ENCODE measurements at places on chromosomes 11 and 22.

DNA sequence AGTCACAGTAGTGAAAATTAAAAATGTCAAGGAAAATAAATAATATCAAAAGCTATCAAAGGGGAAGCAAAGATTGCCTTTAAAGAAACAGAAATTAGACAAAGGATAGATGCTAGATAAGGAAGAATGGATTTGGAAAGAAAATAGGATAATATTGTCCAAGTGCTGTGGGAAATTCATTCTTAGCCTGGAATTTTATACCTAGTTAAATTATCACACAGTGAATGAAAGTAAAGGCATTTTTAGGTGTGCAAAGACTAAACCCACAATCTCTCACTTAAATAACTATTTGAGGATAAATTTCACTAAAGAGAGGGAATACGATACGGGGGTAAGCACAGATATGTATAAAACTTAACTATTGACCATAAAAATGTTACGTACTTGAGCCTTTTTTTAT, 511.1 kb downstream of the TMEM135 start:
- no peak for DNase-seq

GRCh38 chr22:32536352-32536751, 61.7 kb downstream of the FBXO7 start:
- no peak for DNase-seq

GRCh38 chr11:13434247-13435205, 28.5 kb downstream of the BTBD10 start:
- DNase-seq, result no peak

DNA sequence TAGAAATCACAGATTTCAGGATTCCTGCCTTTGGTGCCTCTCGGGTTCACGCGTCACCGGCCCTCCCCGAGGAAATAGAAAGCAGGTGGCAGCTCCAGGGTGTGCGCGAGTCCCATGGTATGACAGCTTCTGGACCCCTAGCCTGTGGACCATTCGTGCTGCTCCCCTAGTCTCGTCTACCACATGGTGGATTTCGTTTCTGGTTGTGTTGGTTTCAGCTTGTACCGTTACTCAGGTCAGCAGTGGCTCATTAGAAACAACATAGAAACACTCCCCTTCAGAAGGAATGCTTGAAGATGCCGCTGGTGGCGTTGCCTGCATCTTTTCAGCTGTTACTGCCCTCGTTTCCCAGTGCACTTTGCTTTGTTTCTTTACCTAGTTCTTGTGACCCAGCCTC, 700 bp downstream of the TTC17 start:
- peak; percentile 13 for DNase-seq

DNA sequence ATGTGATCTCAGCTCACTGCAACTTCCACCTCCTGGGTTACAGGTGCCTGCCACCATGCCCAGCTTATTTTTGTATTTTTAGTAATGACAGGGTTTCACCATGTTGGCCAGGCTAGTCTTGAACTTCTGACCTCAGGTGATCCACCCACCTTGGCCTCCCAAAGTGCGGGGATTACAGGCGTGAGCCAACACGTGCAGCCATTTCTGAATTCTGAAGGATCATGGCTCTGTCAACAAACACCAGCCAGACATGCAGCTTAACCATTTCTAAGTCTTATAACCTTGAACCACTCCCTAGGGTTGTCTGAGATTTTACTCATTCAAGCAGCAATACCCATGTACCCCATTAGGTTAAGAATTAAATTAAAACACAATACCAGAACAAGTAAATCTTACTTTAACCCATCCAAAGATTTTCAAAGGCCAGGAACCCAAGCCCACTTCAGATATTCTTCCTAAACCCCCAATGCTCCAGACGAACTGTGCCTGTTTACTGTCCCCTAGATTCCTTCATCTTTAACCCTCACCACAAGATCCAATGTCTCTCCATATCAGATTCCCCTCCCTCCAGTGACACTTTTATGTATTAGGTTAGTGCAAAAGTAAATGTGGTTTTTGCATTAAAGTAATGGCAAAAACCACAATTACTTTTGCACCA, 4.0 kb downstream of the RPS13 start:
- DNase-seq, result no peak

- no peak for DNase-seq
Measured at GRCh38 chr11:47375020-47375419, 3.3 kb downstream of the SPI1 start.

- no peak for DNase-seq
Measured at GRCh38 chr11:111819161-111819828, 52.1 kb downstream of the ALG9 start.

DNA sequence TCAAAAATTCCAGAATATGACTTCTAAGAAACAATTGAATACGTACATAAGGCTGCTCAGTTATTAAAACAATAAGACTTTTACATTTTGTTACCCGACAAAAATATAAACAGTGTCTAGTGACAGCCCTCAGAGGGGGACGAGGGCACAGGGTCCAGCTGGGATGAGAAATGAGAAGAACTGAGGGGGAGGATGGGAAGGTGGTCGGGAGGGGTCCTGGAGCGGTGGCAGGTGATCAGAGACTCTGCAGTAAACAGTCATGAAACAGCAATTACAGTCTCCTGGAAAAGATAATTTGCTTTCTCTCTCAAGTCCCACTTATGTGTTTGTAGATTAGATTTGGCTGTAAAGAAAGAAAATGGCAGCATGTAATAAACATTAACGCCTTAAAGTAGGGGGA, 56.0 kb downstream of the PACSIN2 start:
- DNase-seq, result no peak

DNA sequence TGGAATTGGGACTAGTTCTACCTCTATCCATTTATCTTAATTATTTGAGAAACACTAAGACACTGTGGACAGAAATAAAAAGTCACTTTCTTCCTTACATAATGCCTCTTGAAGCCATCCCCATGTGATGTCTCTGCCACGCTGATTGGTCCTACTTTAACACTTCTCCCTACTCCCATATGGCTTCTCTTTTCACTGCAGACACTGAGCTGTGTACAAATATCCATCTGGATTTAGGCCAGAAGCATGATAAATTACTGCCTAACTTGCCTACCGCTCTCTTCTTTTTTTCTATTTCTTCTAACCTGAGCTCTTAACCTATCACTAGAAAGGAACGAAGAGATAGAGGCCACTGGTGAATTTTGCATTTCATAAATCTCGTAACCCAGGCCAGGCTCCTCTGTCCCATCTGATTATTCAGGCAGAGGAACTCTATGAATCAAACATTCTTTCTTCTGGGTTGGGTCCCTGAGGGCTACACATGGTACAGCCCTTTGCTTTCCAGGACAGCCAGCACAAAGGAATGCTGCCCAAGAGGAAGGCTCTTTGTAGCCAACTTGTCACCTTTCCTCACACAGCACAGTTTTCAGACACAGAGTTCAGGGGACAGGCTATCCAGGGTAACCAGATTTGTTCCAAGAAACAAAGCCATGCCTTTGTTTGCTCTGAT, 878.5 kb upstream of the LRRC4C start:
- no peak for DNase-seq

- DNase-seq, result no peak
Measured at GRCh38 chr11:119121811-119122124, 388 bp downstream of the HINFP start.

- no peak for DNase-seq
Measured at GRCh38 chr11:111635706-111636045, 33.4 kb downstream of the SIK2 start.

DNA sequence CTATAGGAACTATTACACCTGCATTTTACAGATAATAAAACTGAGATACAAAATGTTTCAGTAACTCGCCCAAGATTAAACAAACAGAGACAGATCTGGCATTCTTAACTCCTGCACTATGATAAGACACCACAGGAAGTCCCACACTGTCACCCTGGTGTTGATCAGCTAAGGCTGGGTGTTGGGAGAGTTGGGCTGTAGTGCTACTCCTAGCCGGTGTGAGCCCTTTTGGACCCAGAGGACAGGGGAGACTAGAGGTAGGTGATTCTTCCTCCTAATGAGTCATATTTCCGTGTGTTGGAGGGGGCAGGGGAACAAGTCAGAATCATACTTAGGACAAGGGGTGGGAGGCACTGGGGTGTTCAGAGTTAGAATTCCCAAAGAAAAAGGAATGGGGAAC, 353.2 kb upstream of the TENM4 start:
- DNase-seq, result no peak

- DNase-seq, result no peak
Measured at GRCh38 chr11:74205181-74205580, 34.1 kb downstream of the PPME1 start.

GRCh38 chr11:117392001-117392690, 64.5 kb downstream of the CEP164 start:
- DNase-seq, result no peak

DNA sequence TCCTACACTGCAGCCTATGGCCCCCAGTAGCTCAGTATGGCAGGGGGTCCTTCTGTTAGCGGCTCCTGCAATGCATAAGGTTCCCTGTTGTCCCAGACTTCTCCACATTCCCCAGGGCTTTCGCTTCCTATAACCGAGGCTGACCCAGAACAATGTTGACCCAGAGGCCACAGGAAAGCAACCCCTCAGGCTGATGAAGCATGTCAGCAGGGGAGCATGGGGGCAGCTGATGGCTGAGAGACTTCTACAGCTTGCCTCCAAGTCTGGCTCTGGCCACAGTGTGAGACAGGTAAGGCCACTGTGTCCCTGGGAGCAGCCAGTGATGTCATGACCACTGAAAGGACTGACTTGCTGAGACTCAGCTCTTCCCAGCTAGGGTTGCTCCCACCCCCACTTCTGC, 12.5 kb upstream of the PPFIBP2 start:
- DNase-seq, result no peak

- no peak for DNase-seq
Measured at GRCh38 chr11:115476463-115477286, 27.5 kb downstream of the CADM1 start.

DNA sequence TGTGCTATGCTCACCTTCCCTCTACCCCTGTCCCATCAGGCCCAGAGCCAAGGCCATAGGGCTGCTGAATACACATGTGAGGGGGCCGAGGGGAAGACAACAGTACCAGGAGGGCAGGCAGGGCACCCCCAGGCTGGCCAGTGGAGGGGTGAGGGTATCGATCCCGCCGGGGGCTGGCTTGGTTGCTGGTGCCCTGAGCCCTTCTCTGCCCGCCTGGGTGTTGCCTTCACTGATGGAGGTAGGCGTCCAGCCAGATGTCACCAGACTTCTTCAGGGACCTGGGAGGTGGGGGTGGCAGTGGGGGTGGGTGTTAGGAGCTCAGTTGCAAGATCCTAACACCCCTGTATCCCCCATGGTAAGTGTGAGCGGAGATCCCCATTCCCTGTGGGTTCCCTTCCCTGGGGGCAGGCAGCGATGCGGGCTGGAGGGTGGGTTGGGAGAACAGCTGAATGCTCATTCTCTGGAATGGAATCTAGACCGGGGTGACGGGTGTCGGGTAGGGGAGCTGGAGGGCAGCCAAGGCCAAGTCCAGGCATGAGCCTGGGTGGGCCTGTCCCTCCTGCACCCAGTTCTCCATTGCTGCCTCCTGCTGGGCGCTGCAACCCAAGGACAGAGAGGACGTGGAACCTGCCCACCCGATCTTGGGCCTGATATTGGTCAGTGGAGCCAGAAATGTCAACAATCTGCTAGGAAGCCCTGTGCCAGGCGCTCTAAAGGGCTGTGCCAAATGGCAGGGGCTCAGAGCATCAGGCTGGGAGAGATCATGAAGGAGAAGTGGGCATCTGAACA, 17.6 kb downstream of the FADS3 start:
- DNase-seq, result no peak

- DNase-seq, result no peak
Measured at GRCh38 chr11:77060234-77060633, 6.5 kb upstream of the CAPN5 start.

- no peak for DNase-seq
Measured at GRCh38 chr11:20875889-20876288, 206.5 kb downstream of the NELL1 start.

DNA sequence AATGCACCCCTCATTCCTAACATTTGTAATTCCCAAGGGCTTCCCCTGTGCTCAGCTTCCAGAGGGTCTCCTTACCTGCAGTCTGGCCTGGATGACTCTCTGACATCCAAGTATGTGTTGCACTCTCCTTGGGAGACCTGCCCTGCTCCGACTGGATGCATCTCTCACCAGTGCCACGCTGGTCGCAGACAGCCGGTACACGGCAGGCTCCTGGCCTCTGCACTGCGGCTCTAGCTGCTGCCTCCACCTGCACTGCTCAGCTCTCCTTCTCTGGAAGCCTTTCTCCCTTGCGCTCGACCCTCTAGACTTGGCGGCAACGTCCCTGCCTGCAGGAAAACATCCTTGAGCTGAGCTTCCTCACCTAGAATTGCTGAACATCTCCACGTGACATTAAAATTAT, 685.9 kb downstream of the BRD1 start:
- DNase-seq, result no peak

GRCh38 chr11:46888636-46889035, 29.7 kb downstream of the LRP4 start:
- no peak for DNase-seq

DNA sequence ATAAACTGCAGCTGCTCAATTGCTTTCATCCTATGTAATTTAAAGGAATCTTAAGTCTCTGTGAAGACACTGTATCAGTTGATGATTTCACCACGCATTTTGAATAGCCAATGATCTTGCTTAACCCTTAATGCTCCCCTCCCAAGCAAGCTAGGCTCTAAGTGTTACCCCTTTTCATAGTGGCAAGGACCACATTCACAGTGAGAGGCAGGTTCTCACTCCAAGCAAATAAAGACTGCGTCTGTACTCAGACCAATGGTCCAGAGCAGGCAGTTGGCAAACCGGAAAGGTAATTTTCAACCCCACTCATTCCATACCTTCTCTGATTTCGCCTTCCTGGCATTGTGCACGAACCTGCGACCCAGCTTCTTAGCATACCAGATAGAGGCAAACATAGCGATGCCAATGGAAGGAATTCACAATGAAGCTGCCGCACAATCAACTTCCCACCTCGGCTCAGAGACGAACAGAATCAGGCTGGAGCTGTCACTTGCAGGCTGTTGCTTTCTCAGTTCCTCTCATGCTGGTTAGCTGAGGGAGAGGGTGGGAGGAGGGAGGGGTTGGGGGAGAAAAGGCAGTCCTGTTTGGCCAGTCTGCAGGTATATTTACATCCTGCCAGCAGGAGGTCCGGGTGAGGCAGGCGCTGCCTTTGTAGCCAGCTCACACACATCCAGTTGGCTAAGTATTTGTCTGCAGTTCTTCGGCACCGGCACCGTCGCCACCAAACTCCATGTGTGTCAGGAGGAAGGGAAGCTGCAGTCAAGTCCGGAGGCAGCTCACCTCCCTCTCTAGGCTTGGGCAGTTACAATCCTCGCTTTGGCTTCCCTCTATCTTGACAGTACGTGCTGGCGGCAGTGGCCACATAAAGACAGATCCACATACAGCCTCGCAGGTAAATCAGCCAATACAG, 1151.2 kb upstream of the CCDC90B start:
- DNase-seq, result no peak

DNA sequence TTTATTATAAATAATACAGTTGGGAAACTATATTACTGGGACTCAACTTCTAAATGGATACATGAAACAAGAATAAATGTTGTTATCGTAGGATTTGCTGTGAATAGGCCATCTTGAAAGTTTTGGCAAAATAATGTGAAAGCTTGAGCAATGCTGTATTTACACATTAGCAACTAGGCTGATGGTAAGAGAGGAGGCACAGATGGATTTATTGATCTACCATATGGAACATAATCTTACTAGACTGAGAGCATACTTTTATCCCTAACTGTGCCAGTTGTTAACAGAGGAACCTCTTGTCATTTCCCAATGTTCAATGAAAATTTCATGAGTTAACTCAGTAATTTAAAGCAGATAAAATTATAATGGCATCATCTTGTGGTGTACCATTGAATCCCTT, 22.8 kb downstream of the APIP start:
- DNase-seq, result no peak

- peak; percentile 17 for DNase-seq
Measured at GRCh38 chr11:78646564-78647185, 72.0 kb upstream of the NARS2 start.

GRCh38 chr22:42273855-42274451, 3.5 kb upstream of the TCF20 start:
- DNase-seq, result no peak

- DNase-seq, result no peak
Measured at GRCh38 chr11:69000831-69001242, 12.2 kb downstream of the MRGPRF start.
